T-helper 2 cell treated with Interferon-gamma antibody and Interleukin-4, amounts not matched to agents 5 μg/mL and 100 μg/mL, for 36 hours (primary cell): ENCODE measurements at places on chromosomes 4 and X.

GRCh38 chr4:86358257-86358656 is 1.6 kb downstream of the MAPK10 start:
- H3K4me1 ChIP-seq, result peaks cover 14% of the 10 kb centered on the region
- no peaks in the 10 kb centered on the region for H3K36me3 ChIP-seq
- no peak overlapping the region for H3K27ac ChIP-seq
- peaks cover 13% of the 10 kb centered on the region for H3K27me3 ChIP-seq
- DNase-seq, result no peak

DNA sequence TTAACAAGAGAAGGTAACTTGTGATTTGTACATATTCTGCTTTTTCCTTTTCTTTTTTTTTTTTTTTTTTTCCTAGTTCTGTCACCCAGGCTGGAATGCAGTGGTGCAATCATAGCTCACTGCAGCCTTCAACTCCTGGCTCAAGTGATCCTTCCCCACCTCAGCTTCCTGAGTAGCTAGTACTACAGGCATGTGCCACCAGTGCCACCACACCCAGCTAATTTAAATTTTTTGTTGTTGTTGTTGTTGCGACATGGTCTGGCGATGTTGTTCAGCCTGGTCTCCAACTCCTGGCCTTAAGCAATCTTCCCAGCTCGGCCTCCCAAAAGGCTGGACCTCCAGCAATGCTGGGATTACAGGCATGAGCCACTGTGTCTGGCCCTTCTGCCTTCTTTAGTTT is 1.5 kb upstream of the TACR3 start:
- H3K4me3 ChIP-seq, result no peak overlapping the region
- DNase-seq, result no peak
- H3K4me1 ChIP-seq, result no peaks in the 10 kb centered on the region
- no peak overlapping the region for H3K27ac ChIP-seq
- H3K27me3 ChIP-seq, result peaks cover 2% of the 10 kb centered on the region
- H3K36me3 ChIP-seq, result no peaks in the 10 kb centered on the region

DNA sequence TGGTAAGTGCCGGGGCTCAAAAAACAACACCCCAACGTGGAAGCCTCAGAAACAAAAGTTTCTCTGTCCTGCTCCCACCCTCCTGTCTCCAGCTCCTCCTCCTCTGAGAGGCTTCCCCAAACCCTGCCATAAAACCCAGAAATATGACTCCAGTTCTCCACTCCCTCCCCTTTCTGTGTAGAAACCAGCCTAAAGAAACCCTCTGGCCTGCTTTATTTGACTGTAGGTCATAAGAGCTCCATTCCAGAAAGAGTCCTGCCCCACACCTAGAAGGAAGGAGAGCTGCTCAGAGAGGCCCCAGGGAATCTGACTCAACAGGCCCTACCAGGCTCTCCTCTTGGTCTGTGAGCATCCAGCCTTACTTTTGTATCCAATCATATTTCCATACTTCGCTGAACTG is 872 bp upstream of the S100P start:
- no peaks in the 10 kb centered on the region for H3K27me3 ChIP-seq
- peak overlapping the region; percentile 84 for H3K27ac ChIP-seq
- peaks cover 26% of the 10 kb centered on the region for H3K36me3 ChIP-seq
- H3K4me3 ChIP-seq, result no peak overlapping the region

DNA sequence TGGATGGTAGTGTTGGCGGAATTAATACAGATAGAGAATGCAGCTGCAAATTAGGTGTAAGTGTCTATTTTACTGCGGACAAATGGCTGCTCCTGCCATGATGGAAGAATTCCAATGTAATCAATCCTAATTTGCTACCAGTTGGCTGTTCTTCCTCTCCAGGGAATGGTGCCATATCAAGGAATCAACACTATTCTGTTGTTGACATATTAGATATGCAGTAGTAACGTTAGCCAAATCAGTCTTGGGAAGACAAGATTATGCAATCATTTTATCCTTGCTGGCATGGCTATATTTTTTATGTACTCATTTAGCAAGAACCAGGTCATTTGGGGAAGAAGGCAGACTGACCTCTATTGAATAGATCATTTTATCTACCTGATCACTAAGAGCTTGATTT is 271.2 kb upstream of the AGA start:
- no peak overlapping the region for H3K4me3 ChIP-seq
- no peak for DNase-seq
- no peaks in the 10 kb centered on the region for H3K4me1 ChIP-seq
- no peak overlapping the region for H3K27ac ChIP-seq
- no peaks in the 10 kb centered on the region for H3K27me3 ChIP-seq
- H3K36me3 ChIP-seq, result no peaks in the 10 kb centered on the region

GRCh38 chr4:125398263-125399002 is 83.7 kb downstream of the FAT4 start:
- no peak overlapping the region for H3K27ac ChIP-seq
- no peaks in the 10 kb centered on the region for H3K36me3 ChIP-seq
- no peak overlapping the region for H3K4me3 ChIP-seq
- no peak for DNase-seq

- H3K4me3 ChIP-seq, result no peak overlapping the region
- no peak for DNase-seq
- peaks cover 5% of the 10 kb centered on the region for H3K36me3 ChIP-seq
- no peaks in the 10 kb centered on the region for H3K27me3 ChIP-seq
- no peak overlapping the region for H3K27ac ChIP-seq
Observed at GRCh38 chr4:150769845-150770244, 187.9 kb downstream of the MAB21L2 start.

DNA sequence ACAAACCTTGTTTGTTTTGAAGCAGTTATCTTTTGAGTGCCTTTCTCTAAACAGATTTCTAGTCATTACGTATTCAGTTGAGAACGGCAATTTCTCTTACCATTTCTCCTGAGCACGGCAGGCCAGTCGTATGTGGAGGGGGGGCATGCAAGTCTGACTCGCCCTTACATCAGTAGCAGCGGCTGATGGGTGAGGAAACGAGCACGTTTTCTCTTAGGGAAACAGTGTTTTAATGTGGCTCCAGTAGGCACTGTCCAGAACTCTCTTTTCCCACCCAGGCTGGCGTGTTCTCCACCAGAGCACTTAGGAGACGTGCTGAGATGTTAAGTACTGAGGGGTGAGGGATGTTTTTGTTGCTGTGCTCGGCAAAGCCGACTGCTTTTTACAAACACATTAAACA is 240.5 kb downstream of the STIM2 start:
- no peaks in the 10 kb centered on the region for H3K4me1 ChIP-seq
- no peak overlapping the region for H3K4me3 ChIP-seq
- no peaks in the 10 kb centered on the region for H3K27me3 ChIP-seq
- H3K27ac ChIP-seq, result no peak overlapping the region
- no peaks in the 10 kb centered on the region for H3K36me3 ChIP-seq

DNA sequence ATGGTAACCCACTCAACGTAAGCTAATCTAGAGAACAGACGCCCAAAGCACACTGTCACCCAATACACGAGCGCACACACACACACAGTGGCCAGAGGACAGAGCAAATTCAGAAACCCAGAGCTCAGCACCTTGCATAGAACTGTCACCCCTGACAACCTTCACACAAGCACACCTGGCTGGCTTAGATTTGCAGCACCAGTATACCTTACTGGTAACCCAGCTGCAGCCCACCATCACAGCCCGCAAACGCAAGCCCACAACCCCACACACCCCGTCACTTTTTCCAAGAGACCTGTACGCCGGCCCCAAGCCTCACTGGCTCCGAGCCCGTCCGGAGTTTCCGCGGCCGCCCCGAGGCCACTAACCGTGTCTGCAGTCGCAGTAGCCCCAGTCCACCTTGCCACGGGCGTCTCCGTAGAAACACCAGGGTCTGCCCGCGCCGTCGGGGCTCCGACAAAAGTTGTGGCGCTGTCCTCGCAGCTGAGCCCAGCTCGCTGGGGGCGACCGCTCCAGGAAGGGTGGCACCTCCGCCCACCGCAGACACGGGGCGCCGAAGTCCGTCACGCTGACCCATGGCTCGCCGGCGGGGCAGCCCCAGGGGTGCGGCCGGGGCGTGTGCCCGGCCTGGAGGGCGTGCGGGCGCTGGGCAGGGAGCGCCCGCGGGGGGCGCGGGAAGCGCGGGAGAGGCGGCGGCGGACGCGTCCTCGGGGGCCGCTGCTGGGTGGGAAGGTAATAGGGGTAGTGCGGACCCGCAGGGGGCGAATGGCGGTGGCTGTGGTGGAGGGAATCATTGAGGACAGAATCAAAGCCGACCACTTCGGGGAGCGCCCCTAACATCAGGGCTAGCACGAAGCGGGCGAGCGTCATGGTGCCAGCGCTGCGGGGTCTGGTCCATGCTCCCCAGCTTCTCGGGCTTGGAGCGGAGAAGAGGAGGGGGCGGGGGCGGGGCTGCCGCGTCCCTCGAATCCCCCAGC is 664 bp downstream of the PRSS12 start:
- H3K4me1 ChIP-seq, result peaks cover 11% of the 10 kb centered on the region
- no peak overlapping the region for H3K27ac ChIP-seq
- peak overlapping the region; percentile 54 for H3K4me3 ChIP-seq
- peaks cover 65% of the 10 kb centered on the region for H3K27me3 ChIP-seq
- H3K36me3 ChIP-seq, result no peaks in the 10 kb centered on the region
- no peak for DNase-seq

GRCh38 chr4:103123114-103123513 is 23.5 kb upstream of the BDH2 start:
- H3K4me1 ChIP-seq, result no peaks in the 10 kb centered on the region
- H3K4me3 ChIP-seq, result no peak overlapping the region
- peaks cover 59% of the 10 kb centered on the region for H3K36me3 ChIP-seq
- H3K27ac ChIP-seq, result no peak overlapping the region
- no peaks in the 10 kb centered on the region for H3K27me3 ChIP-seq

DNA sequence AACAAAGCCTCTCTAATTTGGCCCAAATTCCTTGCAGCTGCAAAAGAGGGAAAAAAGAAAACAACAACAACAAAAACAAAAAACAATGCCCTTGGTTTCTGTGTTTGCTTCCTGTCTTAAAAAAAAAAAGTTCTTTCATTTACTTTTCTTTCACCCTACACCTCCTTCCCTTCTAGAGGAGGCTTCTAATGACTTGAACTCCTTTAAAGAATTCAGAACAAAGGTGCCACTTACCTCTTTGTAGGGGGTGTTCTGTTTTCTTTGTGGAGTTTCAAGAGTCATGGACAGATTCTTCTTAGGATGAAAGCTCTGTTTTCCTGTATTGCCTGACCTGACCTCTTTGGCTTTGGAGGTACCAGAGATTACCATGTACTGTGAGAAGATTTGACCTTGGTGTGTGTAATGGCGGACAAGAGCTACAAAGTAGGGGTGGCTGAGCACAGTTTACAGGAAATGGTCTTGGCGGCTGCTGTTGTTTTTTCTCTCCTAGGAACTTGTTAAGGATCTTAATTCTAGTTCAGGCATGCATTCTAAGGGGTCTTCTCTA is 72.4 kb upstream of the S100G start:
- no peak for DNase-seq
- H3K4me3 ChIP-seq, result no peak overlapping the region
- peaks cover 2% of the 10 kb centered on the region for H3K36me3 ChIP-seq
- H3K27me3 ChIP-seq, result no peaks in the 10 kb centered on the region

DNA sequence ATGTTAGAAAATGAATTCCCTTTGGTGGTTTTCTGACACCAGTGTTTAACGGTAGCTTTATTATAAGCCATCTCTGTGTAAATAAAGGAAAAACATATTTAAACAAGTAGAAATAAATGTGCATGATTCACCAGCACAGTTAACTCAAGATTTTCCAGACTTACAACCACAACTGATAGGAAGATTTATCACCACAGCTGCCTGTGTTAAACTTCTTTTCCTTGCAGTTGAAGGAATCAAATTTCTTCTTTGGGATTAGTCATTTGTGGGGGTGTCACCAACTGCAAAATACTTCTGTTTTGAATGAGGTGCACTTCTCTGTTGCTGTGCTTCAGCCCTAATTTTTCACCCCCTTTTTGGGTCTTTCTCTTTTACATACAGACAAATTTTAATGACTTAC is 128.1 kb upstream of the STK26 start:
- no peaks in the 10 kb centered on the region for H3K36me3 ChIP-seq
- DNase-seq, result no peak
- H3K27ac ChIP-seq, result no peak overlapping the region
- no peaks in the 10 kb centered on the region for H3K27me3 ChIP-seq

- peaks cover 35% of the 10 kb centered on the region for H3K36me3 ChIP-seq
- no peak overlapping the region for H3K27ac ChIP-seq
- H3K4me1 ChIP-seq, result peaks cover 8% of the 10 kb centered on the region
- H3K27me3 ChIP-seq, result no peaks in the 10 kb centered on the region
- H3K4me3 ChIP-seq, result no peak overlapping the region
Observed at GRCh38 chrX:118548841-118549240, 53.2 kb downstream of the DOCK11 start.

DNA sequence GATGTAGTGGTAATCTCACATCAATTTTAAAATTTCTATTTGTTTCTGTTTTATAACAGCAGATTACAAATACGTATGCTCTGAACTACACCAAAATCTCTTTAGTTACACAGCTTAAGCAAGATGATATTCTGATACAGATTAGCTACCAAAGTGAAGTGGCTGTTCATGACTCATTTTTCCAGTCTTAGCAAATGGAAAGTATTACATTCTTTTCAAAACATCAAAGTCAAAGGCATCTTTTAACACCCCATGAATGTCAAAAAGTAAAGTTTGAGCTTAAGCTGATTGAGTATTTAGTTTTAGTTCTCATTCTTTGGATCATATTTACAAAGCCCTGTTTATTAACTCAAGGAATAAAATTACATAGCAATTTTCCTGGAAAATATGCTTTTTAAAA is 6.6 kb upstream of the HPGDS start:
- no peaks in the 10 kb centered on the region for H3K27me3 ChIP-seq
- DNase-seq, result no peak
- H3K27ac ChIP-seq, result peak overlapping the region; percentile 68
- peaks cover 3% of the 10 kb centered on the region for H3K36me3 ChIP-seq
- H3K4me1 ChIP-seq, result peaks cover 58% of the 10 kb centered on the region

GRCh38 chr4:120664851-120665250 is 257.7 kb downstream of the PRDM5 start:
- no peak overlapping the region for H3K27ac ChIP-seq
- no peaks in the 10 kb centered on the region for H3K36me3 ChIP-seq
- H3K4me1 ChIP-seq, result no peaks in the 10 kb centered on the region
- no peaks in the 10 kb centered on the region for H3K27me3 ChIP-seq
- H3K4me3 ChIP-seq, result no peak overlapping the region

DNA sequence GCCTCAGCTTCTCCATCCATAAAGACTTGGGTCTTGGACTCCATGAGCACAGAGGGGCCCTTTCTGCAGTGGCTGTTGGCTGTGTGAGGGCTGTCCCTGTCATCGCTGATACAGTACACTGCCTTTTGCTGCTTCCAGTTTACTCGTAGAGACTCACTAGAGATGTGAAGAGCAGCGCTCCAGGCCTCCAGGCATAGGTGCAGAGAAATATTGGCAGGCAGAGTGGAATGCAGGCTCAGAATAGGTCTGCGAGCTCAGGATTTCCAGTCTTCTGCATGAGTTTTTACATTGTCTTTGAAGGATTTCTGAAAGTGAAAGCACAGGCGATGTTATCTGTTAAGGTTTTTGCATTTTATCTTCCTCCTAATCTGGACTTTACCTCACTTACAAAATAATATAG is 97.4 kb downstream of the AASDH start:
- H3K4me1 ChIP-seq, result peaks cover 9% of the 10 kb centered on the region
- no peak for DNase-seq
- peak overlapping the region; percentile 18 for H3K4me3 ChIP-seq
- H3K27me3 ChIP-seq, result peaks cover 41% of the 10 kb centered on the region
- H3K36me3 ChIP-seq, result no peaks in the 10 kb centered on the region

GRCh38 chr4:81369886-81370285 is 101.8 kb downstream of the RASGEF1B start:
- H3K36me3 ChIP-seq, result no peaks in the 10 kb centered on the region
- H3K27ac ChIP-seq, result no peak overlapping the region
- no peaks in the 10 kb centered on the region for H3K4me1 ChIP-seq
- DNase-seq, result no peak
- H3K27me3 ChIP-seq, result peaks cover 3% of the 10 kb centered on the region
- H3K4me3 ChIP-seq, result no peak overlapping the region

- no peak overlapping the region for H3K4me3 ChIP-seq
- H3K27me3 ChIP-seq, result no peaks in the 10 kb centered on the region
- peak overlapping the region; percentile 39 for H3K27ac ChIP-seq
- no peaks in the 10 kb centered on the region for H3K4me1 ChIP-seq
Observed at GRCh38 chr4:2699534-2699933, 56.6 kb downstream of the TNIP2 start.
